ENCODE measurements at places on chromosomes 7 and 10.

- no peak for DNase-seq
These were observed 229.9 kb downstream of the KIAA1217 start for GRCh38 chr10:24438800-24439199.

- DNase-seq: no peak
These were observed 68.0 kb downstream of the MKI67 start for GRCh38 chr10:128058106-128058749.

DNA sequence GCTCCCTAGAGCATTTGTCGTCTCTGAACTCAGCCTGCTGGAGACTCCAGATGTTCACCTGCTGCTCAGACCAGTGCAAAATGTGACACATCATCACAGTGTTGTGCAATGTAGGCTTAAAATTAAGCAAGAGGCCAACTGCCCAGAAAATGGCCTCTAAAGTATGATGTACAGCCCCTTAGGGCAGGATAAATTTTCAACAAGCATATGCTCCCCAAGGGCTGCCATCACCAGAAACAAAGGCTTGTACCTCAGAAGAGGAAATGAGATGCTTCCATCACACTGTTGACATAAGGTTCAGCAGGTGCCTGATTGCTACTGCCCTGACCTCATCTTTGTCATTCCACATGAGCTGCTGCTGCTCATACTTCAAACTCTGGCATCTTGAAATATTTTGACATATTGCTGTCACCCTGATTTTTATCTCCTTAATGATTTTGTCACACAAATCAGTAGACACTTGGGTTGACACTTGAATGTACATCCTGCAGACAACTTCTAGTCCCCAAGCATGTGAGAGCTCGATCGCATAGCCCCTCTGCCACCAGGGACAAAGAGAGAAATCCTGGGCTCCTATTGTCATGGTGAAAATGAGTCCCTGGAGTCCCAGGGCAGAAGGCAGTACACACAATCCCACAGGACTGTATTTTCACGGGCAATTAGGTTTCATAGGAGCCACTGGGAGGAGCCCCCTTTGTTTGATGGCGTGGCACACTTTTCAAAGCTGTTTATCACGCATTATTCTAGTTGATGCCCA is 219.7 kb upstream of the STK17A start:
- DNase-seq: no peak

GRCh38 chr7:141001122-141001521 is 13.6 kb downstream of the MRPS33 start:
- DNase-seq: no peak

Data from COR-L47 (cell line).